Keratinocyte (primary cell): ENCODE measurements at places on chromosomes 1 and 21.
A peak's percentile ranks its signal among the peaks of the same experiment; 100 is the strongest.

DNA sequence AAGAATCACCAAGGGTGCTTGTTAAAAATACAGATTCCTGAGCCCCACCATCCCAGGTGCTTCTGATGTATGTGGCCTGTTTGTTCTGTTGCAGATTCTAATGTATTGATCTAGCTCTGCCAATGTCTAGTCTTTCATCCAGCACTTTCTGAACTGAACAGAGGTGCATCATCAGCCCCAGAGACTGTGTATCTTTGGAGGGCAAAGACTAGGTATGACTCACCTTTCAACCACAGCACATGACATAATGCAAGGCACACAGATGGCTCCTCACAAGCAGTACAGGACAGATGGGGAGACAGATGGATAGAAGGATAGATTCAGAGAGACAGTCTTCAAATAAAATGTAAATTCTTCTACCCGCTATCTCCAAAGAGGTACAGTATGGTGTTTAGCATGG is 32.3 kb downstream of the CD58 start:
- peak; percentile 36 for DNase-seq

GRCh38 chr1:15885269-15885668 is 37.8 kb downstream of the SPEN start:
- no peak for DNase-seq

DNA sequence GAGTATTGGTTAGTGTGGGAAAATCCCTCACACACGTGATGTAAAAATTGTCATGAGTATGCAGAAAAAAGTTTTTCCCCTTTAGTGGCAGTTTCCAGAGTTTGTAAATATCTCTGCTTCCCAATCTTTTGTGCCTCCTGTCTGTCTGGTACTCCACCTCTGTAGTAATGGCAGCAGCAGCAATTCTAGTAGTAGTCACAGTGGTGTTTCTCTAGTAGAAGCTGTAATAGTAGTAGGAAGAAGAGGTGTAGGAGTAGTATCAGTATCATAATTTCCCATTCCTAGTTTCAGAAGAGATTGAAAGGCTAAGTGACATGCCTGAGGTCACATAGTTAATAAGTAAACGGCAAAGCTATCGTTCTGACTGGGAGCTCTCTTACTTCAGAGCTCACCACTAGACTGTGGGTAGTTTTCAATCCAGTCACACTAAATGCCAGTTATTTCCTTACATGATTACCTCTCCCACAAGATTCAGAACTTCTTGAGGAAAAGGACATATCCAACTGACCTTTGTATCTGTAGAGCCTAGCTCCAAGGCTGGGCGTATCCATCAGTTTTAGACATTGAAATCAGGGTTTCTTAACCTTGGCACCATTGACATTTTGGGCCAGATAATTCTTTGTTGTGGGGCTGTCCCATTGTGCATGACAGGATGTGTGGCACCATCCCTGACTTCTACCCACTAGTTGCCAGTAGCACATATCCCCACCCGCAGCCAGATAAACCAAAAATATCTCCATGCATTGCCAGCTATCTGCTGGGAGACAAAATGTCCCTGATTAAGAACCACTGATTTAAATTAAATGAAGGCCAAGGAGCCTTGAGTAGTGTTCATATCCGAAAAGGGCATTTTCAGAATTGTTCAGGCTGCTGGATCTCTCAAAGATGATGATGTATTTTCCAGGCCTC is 135.9 kb downstream of the FGGY start:
- no peak for DNase-seq

- no peak for DNase-seq
Measured at GRCh38 chr1:245698860-245699259, 544.1 kb downstream of the KIF26B start.

GRCh38 chr1:34786521-34787325 is 5.7 kb downstream of the GJB3 start:
- DNase-seq: no peak

DNA sequence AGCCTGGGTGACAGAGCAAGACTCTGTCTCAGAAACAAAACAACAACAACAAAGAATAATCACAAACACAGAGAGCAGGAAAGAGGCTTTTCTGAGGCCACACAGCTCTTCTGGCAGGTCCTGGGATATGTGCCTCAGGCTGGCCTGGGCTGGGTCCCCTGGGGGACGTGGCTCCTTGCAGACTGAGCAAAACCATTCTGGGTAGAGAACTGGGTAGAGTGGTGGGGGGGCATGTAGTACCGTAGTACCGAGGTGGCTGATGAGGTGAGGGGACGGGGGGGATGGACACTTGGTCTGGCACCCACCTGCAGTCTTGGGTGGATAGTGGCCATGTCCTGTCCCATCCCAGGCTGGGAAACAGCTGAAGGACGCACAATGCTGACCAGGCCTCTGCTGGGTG is 6.0 kb downstream of the TMEM82 start:
- DNase-seq: no peak

DNA sequence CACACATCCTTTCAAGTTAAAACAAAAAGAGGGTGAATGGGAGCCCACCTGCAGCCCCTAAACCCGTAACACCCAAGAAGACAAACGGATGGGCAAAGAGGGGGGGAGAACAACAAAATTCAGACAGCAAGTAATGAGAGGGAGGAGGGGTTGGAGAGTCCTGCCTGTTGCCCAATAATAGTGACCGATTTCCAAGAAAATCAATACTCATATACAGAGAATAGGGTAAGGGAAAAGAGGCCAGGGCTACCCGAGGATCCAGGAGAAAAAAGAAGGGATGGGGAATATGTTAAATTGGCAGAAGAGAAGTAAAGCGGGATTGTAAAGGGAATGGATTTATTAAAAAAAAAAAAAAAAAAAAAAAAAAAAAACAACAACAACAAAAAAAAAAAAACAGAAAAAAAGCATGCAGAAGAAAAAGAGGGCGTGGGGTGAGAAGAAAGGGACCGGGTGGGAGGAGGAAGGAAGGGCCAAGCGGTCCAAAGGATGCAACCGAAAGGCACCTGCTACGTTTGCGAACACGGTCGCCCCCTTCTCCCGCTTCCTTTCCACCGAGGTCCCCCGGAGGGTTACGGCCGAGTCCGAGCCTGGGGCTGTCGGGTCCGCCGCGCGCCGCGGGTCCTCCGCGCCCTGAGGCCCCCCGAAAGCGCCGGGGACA is 930 bp downstream of the SLC30A10 start:
- no peak for DNase-seq

- DNase-seq: no peak
Measured at GRCh38 chr1:60228041-60228491, 154.5 kb upstream of the C1orf87 start.

DNA sequence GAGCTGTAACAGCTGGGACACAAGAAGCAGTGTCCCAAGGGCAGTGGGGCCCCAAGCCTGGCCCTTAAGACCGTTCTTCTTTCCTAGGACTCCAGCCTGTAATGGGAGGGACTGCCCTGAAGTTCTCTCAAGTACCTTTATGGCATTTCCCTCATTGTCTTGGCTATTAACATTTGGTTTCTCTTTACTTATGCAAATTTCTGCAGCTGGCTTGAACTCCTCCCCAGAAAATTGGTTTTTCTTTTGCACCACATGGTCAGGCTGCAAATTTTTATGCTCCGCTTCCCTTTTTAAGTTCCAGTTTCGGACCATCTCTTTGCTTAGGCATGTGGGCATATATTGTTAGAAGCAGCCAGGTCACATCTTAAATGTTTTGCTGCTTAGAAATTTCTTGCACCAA is 3.1 kb upstream of the MROH9 start:
- no peak for DNase-seq

DNA sequence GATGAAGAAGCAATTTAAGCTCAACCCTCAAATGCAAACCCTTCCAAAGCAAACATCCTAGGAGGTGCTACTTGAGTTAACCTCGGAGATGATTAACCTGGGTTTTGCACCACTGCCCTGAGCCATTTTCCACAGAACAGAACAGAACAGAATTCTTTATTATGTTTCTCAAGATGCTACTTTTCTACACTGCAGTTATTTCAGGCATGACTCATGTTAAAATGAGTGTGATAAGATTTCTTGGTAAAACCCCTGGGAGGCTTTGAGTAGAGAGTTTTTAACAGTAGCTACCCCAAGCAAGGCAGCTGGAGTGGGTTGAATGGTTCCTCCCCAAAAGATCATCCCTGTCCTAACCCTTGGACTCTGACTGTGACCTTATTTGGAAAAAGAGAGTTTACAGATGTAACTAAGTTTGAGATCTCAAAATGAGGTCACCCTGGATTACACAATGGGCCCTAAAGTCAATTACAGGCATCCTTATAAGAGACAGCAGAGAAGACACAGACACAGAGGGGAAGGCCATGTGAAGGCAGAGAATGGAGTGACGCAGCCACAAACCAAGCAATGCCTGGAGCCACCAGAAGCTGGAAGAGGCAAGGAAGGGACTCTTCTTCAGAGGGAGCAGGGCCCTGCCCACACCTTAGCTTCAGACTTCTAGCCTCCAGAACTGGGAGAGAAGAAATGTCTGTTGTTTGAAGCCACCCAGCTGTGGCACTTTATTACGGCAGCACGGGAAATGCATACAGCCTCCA is 153.4 kb downstream of the ETS2 start:
- DNase-seq: no peak

- no peak for DNase-seq
Measured at GRCh38 chr1:43879414-43879813, 54.2 kb upstream of the ARTN start.

DNA sequence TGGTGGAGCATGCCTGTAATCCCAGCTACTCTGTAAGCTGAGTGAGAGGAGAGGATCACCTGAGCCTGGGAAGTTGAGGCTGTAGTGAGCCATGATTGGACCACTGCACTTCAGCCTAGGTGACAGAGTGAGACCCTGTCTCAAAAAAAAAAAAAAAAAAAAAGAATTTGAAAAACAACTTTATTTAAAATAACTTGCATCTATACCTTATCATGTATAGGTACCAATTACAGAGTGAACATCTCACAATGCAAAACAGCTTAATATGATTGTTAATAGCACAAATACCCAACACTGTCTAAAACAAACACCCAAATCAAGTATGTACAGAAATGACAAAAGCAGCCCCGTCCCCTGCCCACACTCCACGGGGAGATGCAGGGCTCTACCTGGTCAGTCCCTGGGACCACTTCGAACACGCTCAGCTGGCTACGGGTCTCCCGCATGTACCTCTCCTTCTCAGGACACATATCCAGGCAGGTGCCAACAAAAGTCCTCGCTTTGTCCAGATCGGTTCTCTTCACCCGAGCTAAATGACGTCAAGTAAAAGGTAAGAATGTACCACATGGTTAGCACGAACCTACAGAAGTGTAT is 10.5 kb downstream of the MCM3AP start:
- no peak for DNase-seq

DNA sequence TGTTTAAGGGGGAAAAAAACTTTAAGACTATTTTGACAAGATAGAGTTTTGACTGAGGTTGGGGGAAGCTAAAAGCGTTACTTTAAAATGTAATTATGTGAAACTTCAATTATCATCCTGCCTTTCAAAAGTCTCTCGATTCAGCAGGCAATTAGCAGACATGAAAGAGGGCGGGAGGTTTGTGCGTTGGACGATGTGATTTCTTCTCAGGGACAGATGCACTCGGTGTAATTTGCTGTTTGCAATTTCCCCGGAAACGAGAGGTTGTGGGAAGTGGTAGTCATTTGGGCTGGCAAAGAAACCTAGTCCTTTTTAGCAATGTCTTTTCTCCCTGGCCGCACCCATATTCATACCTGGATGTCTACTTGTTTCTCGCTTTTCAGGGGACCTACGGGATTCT is 27.1 kb downstream of the KAZN start:
- DNase-seq: no peak

GRCh38 chr21:26918323-26919079 is 48.4 kb downstream of the ADAMTS5 start:
- DNase-seq: no peak

DNA sequence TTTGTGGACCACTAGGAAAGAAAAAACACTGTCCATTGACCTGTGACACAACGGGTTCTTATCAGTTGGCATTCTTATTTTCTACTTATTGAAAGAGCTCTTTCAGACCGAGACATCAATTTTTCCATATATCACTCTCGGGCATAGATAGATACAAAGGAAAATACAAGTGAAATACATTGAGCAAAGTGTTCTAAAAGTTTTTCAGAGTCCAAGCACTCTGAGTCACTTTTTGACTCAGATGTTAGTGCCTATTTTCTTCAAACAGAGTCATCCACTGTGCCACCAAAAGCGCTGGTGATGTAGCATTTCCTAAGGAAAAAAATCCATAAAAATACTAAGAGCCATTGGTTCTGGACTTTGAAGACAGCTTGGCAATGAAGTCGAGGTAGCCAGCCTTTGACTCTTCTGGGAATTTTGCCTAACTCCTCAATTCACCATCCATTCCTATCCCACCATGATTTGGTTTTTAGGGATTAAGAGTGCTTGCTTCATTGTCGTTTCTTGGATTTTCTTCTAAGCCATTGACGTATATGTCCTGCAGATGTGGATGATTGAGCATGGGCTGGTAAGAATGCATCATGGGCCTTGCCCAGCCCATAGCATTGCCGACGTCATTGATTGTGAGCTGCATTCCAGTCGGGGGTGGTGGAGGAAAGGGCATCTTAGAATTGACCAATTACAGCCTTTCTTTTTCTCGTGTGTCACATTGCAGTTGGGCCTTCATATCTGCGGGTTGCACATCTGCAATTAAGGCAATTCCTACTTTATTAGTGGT is 10.6 kb downstream of the GALNT2 start:
- DNase-seq: no peak

GRCh38 chr1:117685936-117686806 is 80.3 kb downstream of the TENT5C start:
- no peak for DNase-seq

DNA sequence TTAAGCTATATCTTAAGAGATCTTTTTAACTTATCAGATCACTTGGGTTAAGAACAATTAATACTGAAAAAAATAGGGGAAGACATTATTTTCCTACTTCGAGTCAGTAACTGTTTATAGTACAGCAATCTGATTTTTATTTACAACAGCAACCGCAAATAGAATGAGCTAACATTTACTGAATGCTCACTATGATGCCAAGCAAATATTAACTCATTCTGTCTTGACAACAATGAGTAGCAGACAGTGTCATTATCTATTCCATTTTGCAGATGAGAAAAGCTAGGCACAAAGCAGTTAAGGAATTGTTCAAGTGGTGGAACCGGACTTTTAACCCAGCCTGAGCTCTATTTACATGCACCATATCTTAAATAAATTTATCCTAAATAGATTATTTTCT is 273.7 kb downstream of the NTNG1 start:
- DNase-seq: no peak

DNA sequence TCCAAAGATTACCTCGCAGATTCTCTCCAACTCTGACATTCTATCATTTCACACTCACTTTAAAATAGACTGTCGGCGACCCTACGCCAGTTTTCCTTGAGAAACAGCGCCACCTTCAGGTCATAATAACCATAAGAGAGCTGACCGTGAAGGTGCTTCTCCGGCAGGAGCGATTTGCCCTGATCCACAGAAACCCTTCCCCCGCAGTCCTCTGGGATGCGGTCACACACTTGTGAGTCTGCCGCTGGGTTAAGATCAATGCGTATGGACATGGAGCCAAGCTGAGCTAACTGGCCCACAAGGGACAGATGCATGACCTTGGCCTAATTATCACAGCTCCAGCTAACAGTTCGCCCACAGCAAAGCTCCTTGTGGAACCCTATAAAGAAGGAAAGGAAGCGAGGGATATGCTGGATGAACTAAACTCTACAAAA is 32.8 kb upstream of the IFNAR2 start:
- peak; percentile 33 for DNase-seq
